Activated T-cell treated with anti-CD3 and anti-CD28 coated beads, Interleukin-2, amount 50 U/mL, for 24 hours (primary cell): ENCODE measurements at places on chromosomes 12 and 14.
A peak's percentile ranks its signal among the peaks of the same experiment; 100 is the strongest.

DNA sequence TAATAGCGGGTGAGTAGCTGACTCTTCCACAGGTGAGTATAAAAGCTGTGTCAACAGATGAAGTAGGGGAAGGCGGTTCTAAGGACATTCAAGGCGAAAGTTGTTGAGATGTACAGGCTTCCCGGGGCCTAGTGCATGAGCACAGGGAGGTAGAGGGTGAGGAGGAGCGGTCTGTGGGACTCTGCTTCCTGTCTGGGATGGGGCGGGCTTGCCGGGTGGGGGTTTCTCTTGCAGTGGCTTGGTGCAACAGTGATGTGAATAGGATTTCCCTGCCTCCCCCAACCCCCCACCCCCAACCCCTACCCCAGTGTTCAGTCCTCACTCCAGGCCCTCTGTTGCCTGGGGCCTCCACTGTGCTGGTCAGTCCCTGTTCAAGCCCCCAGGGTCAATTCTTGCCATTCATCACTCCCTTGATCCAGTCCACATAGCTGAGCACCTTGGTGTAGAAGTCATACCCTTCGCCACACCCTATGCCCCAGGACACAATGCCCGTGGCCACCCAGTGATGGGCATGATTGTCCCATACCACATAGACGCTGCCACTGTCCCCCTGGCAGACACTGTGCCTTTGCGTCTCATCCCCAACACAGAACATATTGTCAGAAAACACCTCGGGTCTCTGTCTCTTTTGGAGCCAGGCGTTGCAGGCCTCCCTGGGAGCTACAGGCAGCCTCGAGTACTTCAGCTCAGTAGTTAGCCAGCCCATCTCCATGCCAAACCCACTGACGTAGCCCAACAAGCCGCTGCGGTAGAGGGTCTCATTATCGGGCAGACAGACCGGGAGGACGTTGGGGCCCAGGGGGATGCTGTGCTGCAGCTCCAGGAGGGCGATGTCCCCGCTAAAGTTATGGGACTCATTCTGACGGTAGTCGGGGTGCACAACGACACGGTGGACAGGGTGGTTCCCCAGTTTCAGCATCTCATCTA is 4.0 kb upstream of the C1R start:
- no peak for DNase-seq

- DNase-seq: no peak
Observed at GRCh38 chr12:87509237-87509820, 519.9 kb downstream of the C12orf50 start.

DNA sequence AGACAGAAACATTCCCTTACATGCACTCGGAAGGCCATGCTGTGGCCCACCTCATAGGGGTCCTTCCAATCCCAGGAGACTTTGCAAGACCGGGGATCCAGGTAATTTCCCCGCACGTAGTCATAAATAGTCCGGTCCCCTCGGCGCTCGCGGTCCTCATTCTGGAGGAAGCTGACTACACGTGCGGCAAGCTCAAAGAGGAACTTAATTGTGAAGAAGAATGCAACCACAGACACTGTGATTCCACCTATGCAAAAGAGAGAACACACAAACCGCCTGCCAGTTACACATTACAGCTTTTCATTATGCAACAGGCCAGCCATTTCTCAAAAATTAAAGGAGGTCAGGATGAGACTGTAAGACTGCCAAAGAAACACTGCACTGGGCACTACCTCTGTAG is 28.4 kb downstream of the AREL1 start:
- no peak for DNase-seq

GRCh38 chr12:1204581-1205121 is 213.6 kb downstream of the ERC1 start:
- DNase-seq: no peak

DNA sequence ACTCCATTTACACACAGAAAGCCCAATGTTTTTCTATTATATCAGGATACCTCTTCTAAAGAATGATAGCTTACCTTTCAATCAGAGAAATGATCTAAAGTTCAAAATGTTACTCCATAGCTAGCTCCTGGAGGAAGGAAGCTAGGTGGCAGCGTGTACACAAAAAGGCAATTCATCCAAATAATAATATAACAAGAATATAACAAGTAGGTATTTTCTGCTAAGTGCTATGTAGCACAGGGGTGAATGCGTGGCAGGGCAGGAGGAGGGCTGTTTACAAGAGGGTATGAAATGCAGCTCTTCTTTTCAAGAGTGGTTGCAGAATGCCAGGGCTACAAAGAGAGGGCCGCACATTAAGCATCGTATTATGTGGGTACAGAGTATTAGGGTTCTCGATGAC is 663 bp upstream of the SNAPC1 start:
- no peak for DNase-seq

DNA sequence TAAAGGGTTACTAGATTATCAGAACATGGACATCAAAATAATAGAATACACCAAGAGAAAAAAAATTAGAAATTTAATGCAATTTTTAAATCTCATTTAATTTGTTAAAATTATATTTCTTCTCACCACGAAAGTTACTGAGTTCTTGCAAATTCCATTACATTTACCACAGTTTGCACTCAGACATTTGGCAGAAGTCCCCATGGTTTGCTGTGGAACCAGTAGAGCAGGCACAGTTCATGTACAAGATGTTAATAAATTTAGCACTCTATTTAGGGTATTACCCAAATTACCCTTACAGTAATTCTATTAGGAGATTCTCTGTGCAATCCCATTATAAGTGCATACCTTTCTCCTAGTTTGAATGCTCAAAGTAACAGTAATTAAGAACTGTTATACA is 9.7 kb downstream of the SCN8A start:
- no peak for DNase-seq

DNA sequence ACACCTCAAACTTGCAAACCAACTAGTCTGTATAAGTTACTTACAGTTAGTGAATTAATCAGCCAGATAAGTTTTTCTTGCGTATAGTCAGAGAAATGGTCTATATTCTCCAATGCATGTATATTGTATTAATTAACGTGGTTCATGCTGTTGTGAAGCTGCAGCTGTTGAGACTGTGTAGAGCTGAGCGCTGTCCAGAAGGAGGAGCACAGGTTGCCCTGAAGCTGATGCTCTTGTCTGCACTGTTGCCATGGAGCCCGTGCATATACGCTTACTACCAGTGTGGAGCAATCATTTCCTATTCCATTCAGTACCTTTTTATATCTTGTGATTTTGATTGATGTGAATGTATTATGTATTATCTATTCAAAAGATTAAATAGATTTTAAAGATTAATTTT is 74.3 kb upstream of the ARID2 start:
- peak; percentile 40 for DNase-seq

- no peak for DNase-seq
Observed at GRCh38 chr14:48243900-48244299, 568.5 kb upstream of the MDGA2 start.

GRCh38 chr14:72380456-72380855 is 448.2 kb downstream of the RGS6 start:
- DNase-seq: no peak

- no peak for DNase-seq
Observed at GRCh38 chr12:106000382-106001104, 138.2 kb downstream of the NUAK1 start.

- no peak for DNase-seq
Observed at GRCh38 chr12:76859611-76860010, 19.2 kb downstream of the CSRP2 start.

- no peak for DNase-seq
Observed at GRCh38 chr12:14256121-14256520, 109.4 kb upstream of the ATF7IP start.

GRCh38 chr12:97322388-97322787 is 140.2 kb upstream of the RMST start:
- DNase-seq: no peak

GRCh38 chr14:80618751-80619329 is 322.7 kb downstream of the CEP128 start:
- no peak for DNase-seq

DNA sequence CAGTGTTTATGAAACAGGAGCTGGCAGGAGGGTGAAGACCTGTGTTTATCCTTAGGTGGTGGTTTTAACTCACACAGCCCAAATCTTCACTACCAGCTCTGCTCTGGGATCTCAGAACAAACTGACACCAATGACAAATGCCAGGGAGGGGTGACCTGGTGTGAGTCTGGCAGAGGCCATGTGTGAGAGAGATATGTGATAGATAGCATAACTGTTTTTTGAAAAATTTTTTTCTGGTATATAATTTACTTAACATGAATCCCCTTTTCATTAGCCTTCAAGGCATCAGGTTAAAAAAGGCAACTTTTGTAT is 51.5 kb downstream of the SLC38A4 start:
- DNase-seq: no peak
